ENCODE measurements at places on chromosomes 16 and 17. TPM values are rescaled to one million over a fixed set of nuclear protein-coding genes. Genes with fewer than 3 reads are reported as not detected.

GRCh38 chr16:88599825-88600538 is 29.8 kb downstream of the ZC3H18 start:
- DNase-seq = no peak

KCNJ18 gene
- not detected for total RNA-seq

GRCh38 chr16:23060458-23061320 is 88.6 kb downstream of the USP31 start:
- peak; percentile 82 for DNase-seq

DNA sequence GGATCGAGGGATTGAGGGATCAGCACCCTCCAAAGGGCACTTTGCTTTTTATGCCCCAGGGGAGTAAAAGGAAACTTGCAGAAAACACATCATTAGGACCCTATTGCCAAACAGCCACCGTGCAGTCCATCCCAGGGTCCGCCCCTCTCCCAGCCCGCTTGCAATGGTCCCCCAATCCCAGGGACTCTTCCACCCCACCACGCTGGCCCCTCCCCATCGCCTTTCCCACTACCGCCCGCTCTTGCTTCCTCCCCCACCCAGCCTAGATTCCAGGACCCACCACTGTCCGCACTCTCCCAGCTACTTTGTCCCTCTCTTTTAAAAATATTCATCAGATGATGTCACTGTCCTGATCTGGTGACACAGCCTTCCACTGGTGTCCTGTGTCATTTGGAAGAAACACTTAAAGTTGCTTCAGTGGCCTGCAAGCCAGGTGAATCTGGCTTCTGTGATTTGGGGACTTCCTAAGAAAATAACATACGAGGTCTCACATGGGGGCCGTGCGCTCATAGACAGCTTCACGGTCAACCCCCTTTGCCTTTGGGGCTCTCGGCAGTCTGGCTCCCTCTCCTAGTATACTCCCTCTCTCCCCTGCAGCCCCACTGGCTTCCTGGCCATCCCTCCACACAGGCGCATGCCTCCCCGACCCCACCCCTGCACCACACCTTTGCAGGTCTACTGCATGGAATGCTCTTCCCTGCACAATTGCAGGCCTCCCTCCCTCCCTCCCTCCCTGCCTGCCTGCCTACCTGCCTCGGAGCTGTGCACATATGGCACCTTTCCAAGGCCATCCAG is 127.9 kb downstream of the RBFOX3 start:
- peak; percentile 52 for DNase-seq

DNA sequence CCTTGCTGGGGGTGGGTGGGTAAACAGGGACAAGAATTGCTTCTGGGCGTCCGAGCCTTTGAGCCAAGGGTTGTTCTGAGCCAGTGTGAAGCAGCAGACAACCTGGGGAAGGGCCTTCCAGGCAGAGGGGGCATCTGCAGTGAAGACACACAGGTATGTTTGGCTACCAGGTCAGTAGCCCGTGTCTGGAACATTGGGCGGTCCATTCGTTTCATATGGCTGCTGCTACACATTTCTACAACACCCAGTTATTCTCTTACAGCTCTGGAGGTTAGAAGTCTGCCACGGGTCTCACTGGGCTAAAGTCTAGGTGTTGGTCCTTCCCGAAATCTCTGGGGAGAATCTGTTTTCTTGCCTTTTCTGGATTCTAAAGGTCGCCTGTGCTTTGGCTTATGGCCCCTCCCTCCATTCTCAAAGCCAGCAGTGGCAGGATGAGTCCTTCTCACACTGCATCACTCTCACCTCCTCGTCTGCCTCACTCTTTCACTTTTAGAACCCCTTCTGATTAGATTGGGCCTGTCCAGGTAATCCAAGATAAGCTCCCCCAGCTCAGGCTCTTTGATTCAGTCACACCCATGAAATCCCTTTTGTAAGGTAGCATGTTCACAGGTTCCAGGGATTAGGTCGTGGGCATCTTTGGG is 136.1 kb downstream of the CLEC16A start:
- no peak for DNase-seq

TEX19 gene
- 0.19 TPM for total RNA-seq

DNA sequence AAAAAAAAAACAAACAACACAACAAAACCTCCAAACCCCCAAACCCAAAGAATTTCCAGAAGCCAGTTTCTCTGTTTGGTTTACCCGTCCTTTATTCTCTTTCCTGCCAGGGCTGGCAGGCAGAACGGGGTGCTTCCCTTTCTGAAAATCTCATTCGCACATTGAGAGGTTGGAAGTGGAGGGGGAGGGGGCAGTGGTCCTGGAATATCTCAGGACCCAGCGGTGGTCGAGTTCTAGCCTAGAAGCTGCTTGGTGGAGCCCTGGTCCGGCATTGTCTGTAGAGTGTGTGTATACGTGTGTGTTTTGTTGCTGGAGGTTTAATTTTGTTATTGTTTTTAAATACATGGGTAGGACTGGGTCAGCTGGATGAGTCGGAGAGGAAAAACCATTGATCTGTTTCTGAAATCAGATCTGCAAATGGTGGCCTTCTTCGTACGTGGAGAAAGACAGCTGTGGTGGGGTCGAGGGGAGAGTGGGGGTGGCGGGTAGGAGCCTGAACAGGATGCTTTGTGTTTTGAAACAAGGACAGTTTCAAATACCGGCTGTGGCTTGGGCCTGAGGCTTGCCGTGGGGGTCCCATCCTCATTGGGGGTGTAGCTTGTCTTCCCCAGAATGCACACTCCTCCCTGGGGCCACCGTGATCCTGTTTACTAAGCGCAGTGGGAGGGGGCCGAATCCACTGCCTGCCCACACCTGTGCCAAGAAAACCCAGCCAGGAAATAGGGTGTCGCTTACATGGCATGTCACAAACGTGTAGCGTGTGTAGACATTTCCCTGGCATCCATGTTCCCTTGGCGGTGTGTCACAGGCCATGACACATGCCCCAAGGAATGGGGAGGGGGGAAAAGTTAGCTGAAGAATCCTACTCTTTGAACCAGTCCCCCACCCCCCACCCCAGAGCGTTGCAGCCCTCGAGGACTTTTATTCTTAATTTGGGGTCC is 1.6 kb downstream of the CMIP start:
- DNase-seq = peak; percentile 56

SBK1 gene
- 16.4 TPM for total RNA-seq

GRCh38 chr16:80924372-80924978 is 82.2 kb downstream of the CMC2 start:
- peak; percentile 80 for DNase-seq

GRCh38 chr17:60645918-60646523 is 31.6 kb upstream of the BCAS3 start:
- DNase-seq = no peak

- no peak for DNase-seq
Measured at GRCh38 chr17:42913981-42914617, 13.5 kb downstream of the G6PC1 start.

- DNase-seq = no peak
Measured at GRCh38 chr17:69198238-69198637, 30.4 kb downstream of the ABCA10 start.

PAFAH1B1 gene
- total RNA-seq = 177 TPM

DNA sequence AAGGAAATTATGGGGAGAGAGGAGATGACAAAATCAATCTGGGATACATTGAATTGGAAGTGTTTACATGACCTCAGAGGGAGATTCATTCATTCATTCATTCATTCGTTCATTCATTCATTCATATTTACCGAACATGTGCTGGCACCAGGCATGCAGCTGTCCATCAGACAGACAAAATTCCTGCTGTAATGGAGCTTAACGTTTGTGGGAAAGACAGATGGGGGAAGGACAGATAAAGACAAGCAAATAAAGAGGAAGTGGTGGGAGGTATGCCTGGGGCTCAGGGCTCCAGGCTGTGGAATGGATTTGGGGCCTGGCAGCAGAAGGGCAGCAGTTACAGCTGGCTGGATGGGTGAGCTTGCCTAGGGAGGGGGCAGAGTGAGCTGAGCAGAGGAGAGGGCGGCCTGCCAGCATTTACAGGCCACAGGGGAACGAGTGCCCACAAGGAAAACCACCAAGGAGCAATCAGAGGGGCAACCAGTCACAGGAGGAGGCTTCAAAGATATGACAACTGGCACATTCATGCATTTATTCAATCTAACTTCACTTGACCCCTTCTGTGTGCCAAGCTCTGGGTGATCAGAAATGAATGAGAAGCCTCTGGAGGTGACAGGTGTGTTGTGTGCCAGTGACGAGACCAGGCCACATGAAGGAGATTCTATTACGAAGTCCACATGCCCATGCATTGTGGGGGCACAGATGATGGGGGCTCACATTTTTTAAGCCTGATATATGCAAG is 48.5 kb downstream of the ARHGAP27 start:
- no peak for DNase-seq

DNA sequence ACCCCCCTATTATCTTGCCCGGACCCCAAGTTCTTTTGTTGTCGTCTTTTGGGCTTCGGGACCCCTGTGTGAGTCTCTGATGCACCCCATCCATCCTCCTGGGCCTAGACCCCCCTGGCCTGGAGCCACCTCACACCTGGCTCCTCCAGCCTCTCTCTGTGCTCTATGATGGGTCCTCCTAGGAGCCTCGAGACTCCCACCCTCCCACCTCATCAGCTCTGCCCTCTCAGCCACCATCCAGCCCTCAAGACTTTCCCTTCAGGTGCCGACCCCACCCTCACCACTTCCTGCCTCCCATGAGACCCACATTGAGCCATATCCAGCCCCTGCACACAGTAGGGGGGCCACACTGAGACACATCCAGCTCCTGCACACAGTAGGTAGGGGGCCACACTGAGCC is 8.7 kb upstream of the ATP2A3 start:
- no peak for DNase-seq

DNA sequence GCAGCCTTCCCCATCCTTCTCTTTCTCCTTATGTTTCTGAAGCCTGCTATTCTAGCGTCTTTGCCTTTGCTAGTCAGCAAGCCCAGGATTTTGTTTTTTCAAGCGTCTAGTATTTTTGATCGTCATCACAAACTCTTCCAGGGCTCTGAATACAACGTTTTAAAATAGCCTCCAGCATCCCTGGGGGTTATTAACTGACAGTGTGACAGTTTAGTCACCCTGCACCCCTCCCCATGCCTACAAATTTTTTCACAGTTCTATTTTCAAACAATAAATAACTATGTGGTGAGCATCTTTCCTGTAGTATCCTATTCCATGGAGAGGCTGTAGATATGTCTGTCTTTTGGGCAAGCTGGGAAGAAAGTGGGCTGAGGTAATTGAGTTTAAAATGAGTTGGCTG is 280.9 kb downstream of the MAP2K4 start:
- no peak for DNase-seq

CCL16 gene
- not detected for total RNA-seq

HIGD1B gene
- total RNA-seq = not detected

NME1 gene
- total RNA-seq = 89.5 TPM

DNA sequence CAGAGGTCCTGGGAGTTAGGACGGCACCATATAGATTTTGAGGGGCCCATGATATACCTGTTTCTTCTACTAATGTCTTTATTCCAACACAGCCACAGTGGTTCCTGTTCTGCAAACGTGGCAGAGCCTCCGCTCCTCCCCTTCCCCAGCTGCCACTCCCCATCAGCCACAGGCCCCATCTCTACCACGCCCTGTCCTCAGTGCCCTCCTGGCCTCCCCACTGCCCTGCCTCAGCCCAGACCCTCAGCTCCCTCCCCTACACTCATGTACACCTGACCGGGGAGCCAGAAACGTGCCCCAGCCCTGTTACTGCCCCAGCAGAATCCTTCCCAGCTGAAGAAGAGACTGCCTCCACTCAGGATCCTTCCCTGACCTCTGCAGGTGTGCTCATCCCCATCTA is 11.9 kb upstream of the RBFOX3 start:
- DNase-seq = no peak

DNA sequence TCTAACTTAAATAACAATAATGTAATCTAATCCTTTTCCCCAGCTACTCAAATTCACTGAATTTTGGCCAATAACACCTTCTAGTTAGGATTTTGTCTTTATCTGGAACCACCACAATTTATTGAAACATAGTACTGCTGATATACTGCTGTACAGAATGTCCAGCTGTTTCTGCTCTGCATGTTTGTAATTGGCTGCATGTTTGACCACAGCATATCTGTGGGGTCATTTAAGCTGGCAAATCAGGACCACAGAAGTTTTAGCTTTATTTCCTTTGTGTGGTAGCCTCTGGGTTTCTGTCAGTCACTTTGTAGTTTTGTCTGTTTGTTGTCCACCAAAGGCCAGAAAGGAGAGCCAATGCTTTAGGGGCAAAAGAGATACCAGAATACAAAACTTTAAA is 22.2 kb upstream of the RAB11FIP4 start:
- DNase-seq = no peak

- DNase-seq = no peak
Measured at GRCh38 chr17:62919388-62919787, 46.6 kb upstream of the TANC2 start.

- no peak for DNase-seq
Measured at GRCh38 chr17:7555320-7555948, 3.1 kb upstream of the TNFSF13 start.

GRCh38 chr17:66357037-66357436 is 54.6 kb downstream of the PRKCA start:
- DNase-seq = no peak

DNA sequence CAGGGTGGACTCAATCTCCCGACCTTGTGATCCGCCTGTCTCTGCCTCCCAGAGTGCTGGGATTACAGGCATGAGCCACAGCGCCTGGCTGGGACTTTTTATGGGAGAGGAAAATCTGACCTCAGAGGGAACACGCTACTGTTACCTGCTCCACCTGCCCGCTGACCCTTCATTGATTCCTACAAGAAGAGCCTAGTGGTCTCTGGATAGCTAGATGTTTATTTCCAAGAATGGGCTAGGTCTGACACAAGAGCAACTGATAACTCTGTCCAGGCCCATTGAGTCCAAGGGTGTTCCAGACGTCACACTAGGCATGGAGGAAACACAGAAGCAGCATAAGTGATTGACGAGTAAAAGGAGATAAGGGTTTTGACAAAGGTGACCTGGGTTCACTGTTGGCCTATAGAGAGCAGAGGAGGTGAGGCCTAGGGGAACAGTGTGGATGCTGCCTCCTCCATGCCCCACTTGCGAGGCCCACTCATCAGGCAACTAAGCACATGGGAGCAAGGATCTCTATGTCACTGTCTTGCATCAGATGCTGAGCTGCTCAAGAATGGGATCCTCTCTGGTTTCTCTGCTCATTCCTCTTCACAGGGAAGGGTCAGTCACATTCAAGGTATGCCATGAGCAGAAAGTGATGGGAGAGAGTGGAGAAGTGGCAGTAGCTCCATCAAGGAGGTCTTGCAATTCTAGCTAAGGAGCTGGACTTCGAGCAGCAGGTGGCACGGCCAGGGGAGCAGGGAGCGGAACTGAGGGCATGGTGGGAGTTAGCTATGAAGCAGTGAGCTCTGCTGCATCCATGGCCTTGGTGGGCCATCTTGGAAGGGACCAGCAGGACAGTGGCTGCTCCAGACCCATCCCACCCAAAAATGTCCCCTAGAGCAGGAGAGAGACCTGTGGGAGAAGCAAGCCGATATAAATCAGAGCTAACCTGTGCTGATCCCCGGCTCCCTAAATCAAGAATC is 145.2 kb downstream of the WSCD1 start:
- no peak for DNase-seq

OTOP2 gene
- total RNA-seq = not detected

CORO7 gene
- 21.8 TPM for total RNA-seq

DNA sequence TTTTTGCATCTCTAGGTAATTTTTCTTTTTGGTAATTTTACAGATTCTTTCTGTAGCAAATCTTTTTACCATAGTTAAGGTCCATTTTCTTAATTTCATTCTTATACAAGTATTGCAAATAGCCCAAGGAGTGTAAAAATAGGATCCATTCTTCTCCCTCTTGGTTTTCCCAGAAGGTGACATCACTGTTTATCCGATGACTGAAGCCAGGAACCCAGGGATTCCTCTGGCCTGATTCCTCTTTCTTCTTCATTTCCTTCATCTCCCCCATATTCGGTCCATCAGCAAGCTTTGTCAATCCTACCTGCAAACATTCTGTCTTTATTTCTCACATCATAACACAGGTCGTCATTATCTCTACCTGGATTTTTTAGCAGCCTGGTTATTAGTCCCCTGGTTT is 5.3 kb downstream of the RBBP6 start:
- no peak for DNase-seq

All from neural progenitor cell (in vitro differentiated cells).